ENCODE measurements at places on chromosomes 16 and 17.
A peak's percentile ranks its signal among the peaks of the same experiment; 100 is the strongest.

GRCh38 chr16:8740775-8741355 is 56.6 kb downstream of the TMEM186 start:
- DNase-seq, result peak; percentile 78

DNA sequence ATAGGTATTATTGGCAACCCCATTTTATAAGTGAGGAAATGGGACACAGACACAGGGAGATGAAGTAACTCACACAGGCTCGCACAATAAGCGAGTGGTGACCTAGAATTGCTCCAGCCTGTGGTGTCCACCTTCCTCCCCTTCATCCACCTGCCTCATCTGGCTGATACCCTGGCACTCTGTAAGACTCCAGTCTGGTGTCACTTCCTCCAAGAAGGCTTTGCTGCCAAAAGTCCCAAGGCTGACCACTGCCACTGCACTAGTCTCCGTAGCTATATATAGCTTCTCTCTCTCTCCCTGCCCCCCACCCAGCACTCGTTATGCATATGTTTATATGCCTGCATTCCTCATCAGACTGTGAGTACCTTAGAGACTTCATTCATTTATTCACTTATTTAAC is 66.1 kb upstream of the SREBF1 start:
- no peak for DNase-seq

DNA sequence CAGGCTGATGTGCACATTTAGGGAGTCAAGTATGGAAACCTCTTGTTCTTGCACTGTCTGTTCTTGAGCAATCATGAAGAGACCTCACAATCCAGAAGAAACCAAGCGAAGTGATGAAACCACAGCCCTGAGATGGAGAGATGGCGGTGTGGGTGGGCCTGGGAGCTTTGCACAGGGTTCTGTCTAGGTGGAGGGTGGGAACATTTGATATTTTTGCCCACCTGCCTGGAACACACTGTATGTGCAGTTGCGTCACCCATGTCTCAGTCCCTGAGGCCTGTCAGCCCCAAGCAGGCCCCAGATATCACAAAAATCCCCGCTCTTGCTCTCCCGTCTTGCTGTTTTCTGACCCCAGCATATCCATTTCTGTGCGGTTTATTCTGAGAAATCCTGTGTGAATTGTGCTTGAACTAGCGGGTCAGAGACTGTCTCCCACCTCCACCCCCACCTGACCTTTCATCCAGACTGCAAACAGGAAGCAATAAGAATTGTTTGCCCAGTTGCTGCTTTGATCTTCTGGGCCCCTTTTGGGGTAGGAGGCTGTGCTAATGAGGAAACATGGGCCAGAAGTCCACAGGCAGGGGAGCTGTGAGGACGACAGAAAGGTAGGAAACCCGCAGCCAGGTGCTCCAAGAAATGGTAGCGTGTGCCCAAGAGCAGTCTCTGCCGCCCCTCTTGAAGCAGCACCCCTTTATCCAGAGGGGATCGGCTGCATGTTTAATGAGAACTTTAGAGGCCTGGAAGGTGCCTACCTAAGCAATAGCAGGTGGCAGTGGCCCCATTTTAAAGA is 183.8 kb downstream of the CCDC182 start:
- peak; percentile 81 for DNase-seq

DNA sequence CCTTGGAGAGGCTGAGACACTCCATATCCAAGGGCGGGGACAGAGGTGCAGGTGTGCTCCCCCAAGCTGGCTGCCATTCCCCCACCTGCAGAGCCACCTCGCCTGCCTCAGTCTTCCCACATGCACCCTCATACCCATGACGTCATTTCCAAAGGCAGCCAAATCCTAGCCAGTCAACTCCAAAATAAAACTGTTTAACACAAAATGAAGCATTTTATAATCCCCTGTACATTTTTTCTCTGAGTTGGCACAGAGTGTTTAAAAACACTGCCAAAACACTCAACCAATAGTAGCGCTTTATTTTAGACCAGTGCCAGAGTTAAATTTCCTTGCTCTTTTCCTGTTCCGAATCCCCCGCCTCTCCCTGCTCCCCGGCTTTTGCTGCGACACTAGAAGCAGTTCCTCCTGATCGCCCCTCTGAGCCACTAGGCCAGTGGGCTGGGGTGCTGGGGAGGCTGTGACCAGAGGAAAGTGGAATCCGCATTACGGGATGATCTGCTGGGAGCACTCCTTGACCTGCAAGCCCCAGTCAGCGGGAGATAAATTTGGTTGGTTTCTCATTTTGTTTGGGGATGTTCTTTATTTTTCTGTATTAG is 139.5 kb downstream of the ZNF423 start:
- DNase-seq, result no peak

DNA sequence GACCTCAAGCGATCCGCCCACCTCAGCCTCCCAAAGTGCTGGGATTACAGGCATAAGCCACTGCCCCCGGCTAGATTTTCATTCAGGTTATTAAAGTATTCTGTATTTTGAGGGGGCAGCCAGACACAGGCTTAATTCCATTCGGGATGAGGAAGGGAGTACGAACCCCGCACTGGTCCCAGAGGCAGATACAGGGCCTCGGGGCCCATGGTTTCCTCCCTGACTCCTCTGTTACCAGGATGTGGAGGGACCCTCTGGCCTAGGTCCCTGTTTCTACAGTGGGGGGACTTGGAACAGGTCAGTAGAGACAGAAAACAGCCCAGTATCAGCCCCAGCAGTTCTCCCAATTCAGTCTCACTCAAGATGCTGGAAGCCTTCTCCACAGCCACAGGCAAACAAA is 42.0 kb downstream of the PECAM1 start:
- DNase-seq, result no peak

DNA sequence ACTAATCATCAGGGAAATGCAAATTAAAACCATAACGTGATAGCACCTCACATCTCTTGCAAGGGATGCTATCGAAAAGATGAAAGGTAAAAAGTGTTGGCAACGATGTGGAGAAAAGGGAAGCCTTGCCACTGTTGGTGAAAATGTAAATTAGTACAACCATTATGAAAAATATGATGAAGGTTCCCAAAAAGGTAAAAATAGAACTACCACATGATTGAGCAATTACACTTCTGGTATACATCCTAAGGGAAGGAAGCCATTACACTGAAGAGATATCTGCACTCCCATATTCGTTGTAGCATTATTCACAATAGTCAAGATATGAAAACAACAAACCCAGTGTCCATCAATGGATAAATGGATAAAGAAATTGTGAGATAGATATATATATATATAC is 21.5 kb downstream of the ABCA10 start:
- DNase-seq, result no peak

DNA sequence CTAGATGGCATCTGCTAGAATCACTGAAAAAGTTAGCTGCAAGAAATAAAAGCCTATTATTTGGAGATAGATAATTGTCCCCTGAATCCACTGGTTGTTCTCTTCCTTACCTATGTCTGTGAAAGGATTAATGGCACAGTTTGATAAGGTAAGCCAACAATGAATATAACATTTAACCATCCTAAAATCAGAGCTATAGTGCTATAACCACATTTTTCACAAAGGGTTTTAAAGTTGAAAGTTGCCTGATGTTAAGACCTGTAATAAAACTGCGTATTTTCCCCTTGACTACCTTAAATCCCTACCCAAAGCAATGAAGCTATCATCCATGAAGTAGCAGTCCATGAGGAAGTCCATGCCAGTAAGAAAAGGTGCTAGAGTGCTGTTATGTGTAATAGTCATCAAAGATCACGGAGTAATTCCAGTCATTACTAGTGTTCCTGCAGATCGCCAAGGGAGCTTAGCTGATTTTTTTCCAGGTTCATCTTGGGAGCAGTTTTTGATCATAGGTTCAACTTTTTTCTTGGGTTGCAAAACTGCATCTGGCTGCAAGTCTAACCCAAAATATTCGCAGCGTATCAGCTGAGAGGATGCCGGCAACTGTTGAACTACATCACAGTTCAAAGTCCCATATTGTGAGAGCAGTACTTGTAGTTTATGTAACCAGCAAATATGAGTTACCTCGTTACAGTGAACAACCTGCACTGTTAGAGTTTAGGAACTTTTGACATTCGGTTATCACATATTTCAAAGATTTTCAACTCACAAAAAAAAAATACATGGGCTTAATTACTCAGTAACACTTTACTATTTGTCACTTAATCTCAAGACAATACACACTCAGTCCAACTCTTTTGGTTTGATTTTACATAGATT is 18.2 kb upstream of the RSL1D1 start:
- peak; percentile 18 for DNase-seq

DNA sequence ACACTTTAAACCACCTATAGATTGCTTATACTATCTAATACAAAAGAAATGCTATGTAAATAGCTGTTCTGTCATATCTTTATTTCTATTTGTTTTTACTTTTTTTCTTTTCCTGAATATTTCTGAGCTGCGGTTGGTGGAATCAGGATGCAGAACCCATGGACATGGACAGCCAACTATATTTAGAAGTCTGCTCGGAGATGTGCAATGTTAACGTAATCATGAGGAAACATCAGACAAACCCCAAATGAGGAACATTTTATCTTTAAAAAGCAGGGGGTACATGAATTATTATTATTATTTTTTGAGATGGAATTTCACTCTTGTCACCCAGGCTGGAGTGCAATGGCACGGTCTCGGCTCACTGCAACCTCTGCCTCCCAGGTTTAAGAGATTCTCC is 31.4 kb upstream of the GHDC start:
- no peak for DNase-seq

DNA sequence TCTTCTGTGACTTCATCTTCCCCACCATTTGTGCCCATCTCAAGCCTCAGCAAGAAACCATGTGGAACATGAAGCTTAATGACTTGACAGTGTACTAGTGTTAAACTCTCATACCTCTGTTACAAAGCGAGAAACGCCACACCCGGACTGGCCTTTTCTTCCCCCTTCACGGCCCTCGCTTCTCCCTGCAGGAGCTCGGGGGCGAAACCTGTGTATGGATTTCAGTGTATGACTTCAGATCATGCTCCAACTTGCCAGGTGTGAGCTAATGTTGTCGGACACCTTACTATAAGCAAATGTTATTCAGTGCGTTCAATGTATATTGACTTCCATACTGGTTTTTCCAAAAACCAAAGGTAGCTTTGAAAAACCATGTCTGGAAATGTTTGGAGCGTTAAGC is 20.1 kb upstream of the SLC5A11 start:
- no peak for DNase-seq

DNA sequence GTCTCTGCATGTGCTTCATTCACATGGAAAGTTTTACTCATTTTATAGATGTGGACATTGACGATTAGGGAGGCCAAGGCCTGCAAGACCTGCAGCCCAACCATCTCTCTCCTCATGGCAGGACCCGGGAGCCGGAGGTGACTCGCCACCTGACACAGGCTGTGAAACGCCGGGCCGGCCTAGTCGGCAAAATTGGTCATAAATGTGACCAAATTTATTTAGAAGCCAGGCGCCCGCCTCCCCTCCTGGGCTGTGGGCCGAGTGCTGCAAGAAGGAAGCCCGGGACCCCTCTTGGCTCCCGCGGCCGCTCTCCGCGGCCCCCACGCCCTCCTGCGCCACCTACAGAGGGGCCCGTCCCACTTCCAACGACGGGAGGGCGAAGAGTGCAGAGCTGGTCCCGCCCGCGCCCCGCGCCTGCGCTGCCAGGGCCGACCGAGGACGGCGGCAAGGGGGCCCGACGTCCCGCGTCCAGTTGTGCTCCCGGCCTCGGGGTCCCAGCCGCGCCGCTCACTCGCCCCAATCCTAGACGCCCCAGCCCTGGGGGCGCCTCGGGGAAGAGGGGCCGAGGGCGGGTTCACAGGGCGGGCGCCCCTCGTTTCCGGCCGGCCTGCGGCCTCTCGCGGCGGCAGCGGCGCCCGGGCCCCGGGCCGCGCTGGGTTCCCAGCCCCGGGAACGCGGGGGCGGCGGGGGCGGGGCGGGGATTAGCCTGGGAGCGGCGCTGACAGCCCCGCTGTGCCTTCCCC is 47.5 kb downstream of the WNT3 start:
- DNase-seq, result peak; percentile 74

DNA sequence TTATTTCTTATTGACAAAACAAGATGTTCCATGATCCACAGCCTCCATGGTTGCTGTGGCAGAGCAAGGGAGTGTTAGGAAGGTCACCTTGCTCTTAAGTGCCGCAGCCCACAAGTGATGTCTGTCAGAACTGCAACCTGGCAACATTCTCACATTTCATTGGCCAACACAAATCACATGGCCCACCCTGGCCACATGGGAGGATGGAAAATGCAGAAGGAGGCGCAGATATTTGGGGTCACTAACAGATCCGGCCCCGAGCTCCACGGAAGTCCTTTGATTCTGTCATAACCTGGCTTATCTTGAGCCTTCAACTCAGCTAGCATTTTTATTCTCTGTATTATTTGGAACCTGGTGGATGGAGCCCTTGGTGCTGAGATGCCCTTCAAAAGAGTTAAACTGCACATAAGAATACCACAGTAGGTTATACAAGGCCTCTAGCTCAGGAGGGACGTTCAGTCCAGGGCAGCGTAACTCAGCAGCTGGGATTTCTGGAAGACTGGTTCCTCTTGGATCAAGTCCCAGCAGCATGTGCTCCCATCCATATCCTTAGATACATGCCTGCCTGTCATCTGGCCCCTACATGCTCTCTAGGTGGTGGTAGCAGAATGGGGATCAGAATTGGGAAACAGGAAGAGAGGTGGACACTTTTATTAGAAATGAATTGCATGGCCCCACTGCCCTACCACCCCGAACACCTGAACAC is 508.1 kb downstream of the HAPSTR1 start:
- no peak for DNase-seq

DNA sequence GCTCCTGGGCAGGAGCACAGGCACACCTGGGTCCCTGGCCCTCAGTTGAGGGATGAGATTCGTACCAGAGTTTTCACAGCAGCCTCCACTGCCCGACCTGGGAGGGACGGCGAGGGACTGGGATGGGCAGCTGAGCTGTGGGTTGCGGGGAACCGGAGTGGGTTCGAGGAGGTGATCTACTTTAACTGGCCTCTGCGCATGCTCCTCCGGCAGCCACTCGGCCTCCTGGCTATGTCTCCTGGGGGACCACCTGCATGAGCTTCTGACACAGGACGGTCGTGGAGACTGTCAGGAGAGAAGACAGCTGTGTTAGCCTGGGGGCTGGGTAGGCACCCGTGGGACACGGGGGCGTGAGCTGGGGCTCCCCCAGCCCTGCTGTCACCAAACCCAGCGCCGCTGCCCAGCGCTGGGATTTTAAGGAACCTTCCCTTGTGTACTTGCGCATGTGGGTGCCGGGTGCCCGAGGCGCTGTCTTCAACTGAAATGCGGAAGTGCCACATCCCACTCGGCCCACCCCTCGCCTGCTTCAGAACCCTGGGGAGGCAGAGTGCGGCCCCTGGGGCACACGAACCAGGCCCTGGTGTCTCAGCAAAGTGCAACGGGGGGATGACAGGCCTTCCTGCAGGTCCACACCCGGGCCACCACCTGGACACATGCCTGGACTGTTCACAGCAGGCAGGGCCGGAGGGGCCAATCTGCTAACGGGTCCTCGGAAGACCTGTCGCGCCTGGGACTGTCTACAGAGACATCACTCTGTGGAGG is 36.4 kb downstream of the SLC7A5 start:
- DNase-seq, result no peak

GRCh38 chr17:82281502-82282238 is 8.2 kb upstream of the CSNK1D start:
- no peak for DNase-seq

DNA sequence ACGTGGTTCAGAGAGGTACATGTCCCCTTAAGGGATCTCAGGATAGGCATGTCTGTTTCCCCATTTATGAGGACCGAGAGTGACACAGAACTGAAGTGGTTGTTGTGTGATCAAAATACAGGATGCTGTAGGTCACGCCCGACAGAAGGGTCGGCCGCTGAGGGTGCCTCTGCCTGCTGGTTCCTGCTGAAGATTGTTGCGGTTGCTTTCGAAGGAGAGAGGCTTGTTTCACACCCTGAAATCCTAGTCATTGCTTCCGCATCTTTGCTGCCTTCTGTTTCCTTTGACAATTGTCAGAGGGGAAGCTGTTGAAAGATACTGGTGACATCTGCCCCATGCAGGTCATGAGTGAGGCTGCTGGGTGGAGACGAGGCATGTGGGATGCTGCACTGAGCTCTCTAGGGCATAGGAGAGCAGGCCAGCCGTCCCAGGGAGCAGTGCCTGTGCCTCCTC is 3.8 kb upstream of the NAT9 start:
- no peak for DNase-seq
